ENCODE measurements at places on chromosomes 2 and 18.
A peak's percentile ranks its signal among the peaks of the same experiment; 100 is the strongest.

- DNase-seq = no peak
These were observed 679 bp downstream of the RNF144A start for GRCh38 chr2:6917761-6918421.

- DNase-seq = peak; percentile 76
These were observed 447.0 kb upstream of the SMIM21 start for GRCh38 chr18:75874401-75875089.

- DNase-seq = no peak
These were observed 216.1 kb downstream of the TTC32 start for GRCh38 chr2:19685731-19686130.

DNA sequence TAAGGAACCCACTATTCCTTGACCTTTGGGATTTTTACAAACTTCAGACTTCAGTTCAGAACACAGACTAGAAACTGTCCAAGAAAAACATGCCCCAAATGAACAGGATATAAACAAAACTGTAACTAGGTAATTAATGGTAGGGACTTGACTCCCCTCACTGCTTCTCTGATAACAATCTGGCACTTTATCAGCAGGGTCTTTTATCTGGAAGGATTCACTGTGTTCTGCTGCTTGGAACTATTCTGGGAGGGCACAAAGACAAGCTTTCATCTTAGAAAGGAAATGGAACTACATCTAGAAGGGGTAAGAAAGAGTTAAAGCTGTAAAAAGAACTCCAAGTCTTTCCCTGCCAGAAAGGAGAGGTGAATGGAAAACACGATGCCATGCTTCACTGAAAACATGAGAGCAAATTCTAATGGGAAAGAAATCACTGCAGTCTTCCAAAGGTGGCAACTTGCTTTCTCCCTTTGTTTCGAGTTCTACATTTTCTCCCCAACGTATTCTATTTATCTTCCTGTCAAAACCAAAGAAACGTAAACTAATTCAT, 181.2 kb downstream of the THADA start:
- no peak for DNase-seq

- no peak for DNase-seq
These were observed 14.5 kb upstream of the SULT1C4 start for GRCh38 chr2:108363024-108363907.

GRCh38 chr2:102099536-102100298, 42.8 kb upstream of the IL1R1 start:
- DNase-seq = no peak

DNA sequence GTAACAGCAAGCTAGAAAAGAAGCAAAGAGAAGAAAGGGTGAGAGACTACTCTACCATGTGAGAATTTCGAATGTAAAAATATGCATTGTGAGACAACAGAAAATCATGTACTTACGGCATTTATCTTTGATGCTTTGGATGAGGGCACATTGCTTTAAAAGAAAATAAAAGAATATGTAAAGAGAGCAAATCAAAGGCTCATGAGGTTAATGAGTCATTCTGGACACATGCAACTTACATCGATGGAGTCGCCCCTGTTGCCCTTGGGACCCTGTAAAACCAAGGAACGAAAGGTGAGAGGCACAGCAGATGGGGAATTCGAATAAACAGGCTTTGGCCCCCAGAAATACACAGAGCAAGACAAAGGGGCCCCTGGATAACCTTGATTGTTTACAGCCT, 69.0 kb downstream of the COL6A3 start:
- no peak for DNase-seq

DNA sequence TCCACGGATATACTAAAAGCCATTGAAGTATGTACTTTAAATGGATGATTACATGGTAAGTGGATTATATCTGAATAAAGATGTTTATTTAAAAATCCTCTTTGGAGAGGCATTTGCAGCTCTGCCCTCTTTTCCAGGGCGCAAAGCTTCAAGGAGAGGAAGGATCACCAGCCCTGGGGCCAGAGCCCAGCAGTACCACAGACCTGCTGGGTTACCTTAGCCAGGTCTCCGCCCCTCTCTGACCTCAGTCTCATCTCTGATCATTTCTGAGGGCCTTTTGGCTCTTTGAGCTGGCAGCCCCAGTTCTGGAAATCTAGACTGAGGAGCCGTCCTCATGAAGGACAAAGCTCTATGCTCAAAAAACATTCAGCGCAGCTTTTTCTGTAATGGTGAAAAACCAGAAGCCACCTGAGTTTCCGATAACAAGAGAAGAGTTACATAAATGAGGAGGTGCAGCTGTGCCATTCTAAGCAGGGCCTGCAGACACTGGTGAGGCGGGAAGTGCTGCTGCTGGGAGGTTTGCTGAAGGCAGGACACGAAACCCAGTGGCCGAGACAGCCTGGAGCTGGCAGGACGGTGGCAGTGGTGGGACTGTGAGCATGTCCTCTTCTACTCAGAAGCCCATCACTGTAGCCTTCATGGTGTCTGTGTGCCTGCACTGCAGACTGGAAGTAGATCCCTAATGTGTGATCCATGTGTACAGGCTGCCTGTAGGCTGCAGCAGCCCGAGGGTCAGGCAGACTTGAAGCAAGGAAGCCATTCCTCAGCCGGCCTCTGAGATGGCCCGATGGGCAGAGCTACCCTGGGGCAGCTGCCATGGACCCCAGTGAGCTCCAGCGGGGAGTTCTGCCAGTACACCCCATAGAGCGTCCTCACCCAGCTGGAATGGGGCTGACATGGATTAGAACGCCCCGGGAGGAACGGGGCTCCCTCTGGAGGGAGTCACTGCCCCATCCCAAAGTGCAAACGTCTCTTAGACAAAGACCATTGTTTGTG, 27.7 kb downstream of the ADRA2B start:
- DNase-seq = no peak

DNA sequence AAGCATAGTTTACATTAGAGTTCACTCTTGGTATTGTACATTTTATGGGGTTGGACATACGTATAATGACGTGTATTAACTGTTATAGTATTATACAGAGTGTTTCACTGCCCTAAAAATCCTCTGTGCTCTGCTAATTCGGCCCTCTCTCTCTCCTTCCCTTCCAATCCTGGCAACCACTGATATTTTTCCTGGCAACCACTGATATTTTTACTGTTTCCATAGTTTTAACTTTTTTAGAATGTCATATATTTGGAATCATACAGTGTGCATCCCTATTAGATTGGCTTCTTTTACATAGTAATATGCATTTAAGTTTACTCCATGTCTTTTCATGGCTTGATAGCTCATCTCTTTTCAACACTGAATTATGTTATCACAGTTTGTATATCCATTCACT, 526.7 kb downstream of the RIT2 start:
- no peak for DNase-seq

DNA sequence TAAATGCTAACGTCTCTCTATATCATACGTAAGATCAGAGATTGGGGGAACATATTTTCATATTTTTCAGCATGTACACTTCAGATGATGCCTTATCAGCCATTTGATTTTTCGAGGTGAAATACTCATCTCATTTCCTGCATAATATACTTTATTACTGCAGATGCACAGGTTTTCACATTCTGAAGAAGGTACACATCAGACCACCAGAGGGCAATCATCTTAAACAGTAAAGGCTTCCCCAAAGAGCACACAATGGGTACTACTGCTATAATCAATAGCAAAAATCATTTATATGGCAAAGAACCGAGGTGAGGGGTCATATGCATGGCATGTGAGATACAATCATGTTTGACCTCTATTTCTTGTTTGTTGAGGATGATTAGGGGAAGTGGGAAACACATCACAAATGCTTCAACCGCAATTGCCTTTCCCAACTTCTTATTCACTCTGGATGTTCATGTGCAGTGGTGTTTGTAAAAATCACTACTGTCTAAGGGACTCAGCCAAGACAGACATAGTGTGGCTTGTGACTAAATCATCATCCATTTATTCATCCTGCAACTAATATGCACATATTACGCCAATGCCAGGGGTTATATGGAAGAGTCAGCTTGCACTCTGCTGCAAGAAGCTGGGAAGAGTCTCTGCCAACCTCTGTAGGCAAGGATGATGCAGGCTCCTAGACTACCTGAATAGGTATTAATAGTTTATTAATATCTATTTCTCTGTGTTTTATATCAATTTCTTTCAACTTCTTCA, 118.7 kb downstream of the EPB41L3 start:
- DNase-seq = peak; percentile 13

DNA sequence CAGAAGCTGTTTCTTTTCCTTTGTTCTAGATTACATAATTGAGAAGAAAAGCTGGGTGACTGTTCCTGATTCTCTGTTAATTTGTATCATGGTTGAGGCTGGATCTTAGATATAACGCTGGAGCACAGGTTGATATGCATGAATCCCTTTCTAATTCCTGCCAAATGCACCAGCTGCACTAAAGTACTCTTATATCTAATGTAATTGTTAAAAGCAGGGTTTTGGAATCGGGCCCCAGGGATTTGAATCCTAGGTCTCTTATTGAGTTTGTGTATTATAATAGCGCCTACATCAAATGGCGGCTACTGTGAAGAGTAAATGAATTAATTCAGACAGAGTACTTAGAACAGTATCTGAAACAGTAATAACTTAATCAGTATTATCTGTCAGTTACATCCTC, 80.4 kb downstream of the MC4R start:
- DNase-seq = peak; percentile 91

- DNase-seq = no peak
These were observed 254.8 kb downstream of the CYP26B1 start for GRCh38 chr2:71892896-71893295.

- DNase-seq = no peak
These were observed 355.2 kb downstream of the ZNF516 start for GRCh38 chr18:76139844-76140243.

- no peak for DNase-seq
These were observed 168.5 kb downstream of the FHOD3 start for GRCh38 chr18:36465970-36466369.

DNA sequence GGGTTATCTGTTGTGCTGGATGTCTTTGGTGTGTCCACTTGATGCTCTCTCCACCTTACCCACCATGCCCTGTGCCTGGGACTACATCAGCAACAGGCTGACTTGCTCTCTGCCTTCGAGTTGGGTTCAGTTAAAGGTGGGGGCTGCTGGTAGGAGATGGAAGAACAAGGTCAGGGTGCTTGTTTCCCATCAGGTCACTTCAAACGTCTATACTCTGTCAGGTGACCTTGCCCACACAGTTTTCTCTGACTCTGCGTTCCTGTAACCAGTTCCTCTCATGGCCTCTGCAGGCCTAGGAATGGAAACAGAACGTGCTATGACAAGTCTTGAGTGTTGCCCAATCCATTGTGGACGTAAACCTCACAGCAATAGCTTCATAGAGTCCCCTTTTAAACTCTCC, 38.4 kb upstream of the PAPOLG start:
- no peak for DNase-seq

GRCh38 chr2:27281855-27282559, at the start of gene TRIM54:
TSS of gene TRIM54 (plus strand) at chr2:27282429. CDS start at chr2:27282732, 303 bp downstream.
- no peak for DNase-seq

DNA sequence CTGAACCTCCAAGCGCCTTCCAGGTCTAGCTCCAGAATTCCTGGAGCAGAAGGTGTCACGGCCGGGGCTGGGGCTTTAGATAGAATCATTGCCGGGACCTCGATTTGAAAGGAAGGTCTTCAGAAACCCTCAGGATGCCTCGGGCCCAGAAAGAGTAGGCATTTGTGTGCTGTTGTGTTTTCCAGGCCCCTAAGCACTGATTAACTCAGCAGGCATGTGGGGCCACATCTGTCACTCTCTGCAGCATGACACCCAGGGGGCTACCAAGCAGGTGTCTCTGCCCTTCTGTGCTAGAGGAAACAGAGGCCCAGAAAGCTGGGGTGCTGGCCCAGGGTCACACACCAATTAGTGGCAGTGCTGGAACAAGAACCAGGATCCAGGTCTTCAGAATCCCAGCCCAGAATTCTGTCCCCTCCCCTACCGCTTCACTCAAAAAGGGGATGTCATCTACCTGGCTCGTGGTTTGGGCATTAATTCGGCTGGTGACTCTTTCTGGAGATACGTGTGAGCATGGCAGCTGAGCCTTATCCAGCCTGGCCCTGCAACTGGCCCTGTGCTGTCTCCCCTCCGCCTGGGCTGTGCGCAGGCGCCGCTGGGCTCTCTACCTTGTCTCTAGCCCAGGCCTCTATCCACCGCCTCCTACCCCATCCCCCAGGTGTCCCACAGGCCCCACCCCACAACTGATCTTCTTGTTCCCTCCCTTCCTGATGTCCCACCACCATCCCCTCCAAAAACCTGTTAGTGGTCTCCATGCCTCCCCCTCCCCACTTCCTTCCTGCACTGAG, 245.4 kb downstream of the ATAD2B start:
- DNase-seq = peak; percentile 91

DNA sequence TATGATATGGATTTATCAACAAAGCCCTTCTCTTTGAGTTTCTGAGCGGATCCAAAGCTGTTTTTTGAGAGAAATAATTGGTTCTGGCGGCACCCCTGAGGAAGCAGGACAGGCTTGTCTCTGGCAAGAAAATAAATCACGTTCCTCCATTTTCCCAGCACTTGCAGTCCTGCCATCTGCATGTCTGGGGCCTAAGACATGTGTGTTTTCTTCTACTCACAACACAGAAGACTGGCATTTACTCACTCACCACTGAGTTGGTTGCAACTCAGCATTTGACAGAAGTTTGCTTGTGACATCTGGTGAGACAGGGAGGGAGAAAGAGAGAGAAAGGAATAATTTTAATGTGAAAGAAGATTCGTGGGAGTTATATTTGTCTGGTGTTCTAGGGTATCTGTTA, 37.0 kb upstream of the YES1 start:
- no peak for DNase-seq

- DNase-seq = no peak
These were observed 15.5 kb downstream of the RND3 start for GRCh38 chr2:150471813-150472510.

- peak; percentile 63 for DNase-seq
These were observed 231.4 kb downstream of the HAUS1 start for GRCh38 chr18:46335534-46336101.

- peak; percentile 68 for DNase-seq
These were observed 1.1 kb downstream of the LRATD1 start for GRCh38 chr2:14633461-14634181.

DNA sequence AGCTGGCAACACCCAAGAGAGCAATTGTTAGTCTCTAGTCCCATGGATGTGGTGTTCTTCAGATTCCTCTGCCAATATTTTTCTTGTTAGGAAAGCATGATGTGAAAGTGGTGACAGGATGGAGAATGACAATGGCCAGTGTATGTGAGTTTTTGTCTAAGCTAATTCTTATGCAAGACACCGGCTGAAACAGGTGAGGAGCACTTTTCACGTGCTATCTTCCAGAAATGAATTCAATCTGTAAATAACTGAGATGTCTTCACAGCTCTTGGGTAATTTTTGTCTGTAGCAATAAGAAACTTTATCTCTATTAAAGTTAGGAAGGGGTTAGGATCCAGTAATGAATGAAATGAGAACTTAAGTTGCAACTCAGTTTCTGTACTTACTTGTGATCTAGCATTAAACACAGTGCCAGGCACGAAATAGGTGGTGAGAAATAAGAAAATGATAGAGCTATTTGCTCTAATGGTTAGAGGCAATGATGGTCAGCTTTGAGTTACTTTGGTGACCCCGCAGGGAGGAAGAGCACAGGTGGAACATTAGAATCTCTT, 676 bp upstream of the AGPS start:
- no peak for DNase-seq

Data from NCI-H524 (cell line).